Stomach (tissue), 19 donors: ENCODE measurements at places on chromosomes 12 and 14. TPM values are rescaled to one million over a fixed set of nuclear protein-coding genes. Genes with fewer than 3 reads are reported as not detected.

DNA sequence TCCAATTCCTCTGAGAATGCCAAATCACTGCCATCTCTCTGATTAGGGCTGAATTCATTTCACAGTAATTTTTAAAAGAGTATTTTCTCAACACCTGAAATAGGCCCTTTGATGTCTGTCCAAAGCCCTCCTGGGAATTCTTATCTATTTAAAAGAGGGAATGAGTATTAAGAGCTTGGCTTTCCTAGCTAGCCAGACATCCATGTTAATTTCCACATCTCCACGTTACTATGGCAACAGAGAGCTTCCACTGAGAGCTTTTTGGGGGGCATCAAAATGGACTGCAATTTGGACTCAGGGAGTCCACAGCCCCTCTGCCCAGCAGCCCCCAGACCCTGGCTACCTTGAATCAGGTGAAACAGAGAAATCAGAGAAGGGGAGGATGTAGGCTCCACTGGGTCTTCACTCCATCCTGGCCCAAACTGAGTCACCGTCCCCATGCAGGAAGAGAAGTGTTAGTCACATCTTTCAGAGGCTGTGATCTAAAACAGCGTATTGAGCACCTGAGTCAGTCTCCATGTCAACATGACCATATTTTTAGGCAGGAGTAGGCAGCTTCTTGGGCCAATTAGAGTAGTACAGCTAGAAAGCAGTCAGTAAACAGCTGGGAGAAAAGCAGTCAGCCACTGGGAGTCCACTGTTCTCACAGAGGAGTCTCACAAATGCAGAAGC, 7.0 kb upstream of the FICD start:
- DNase-seq = no peak

- no peak for DNase-seq
Measured at GRCh38 chr12:58386136-58386535, 444.8 kb downstream of the ATP23 start.

GRCh38 chr12:103422746-103423515, 72.8 kb downstream of the C12orf42 start:
- DNase-seq = peak; percentile 56

DNA sequence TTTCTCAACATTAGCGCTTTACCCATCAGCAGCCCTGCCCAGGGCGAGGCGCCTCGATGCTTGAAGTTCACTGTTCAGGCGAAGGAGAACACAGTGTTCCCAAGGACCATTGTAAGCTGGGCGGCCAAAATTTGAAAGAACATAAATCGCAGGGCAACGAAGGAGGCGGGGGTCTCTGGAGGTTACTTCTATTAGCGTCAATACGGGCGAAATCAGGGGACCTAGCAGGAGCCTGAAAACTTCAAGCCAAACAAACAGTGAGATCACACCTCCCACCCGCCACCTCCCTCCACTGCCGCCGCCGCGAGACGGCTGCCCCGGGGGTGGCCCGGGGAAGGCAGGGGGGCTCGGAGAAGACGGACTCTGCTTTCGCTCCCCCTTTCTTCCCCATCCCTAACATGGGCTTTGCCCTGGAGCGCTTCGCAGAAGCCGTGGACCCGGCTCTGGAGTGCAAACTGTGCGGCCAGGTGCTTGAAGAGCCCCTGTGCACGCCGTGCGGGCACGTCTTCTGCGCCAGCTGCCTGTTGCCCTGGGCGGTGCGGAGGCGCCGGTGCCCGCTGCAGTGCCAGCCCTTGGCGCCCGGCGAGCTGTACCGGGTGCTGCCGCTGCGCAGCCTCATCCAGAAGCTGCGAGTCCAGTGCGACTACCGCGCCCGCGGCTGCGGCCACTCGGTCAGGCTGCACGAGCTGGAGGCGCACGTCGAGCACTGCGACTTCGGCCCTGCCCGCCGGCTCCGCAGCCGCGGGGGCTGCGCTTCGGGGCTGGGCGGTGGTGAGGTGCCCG, at the start of gene PDZRN4:
PDZRN4 (plus strand) TSS at position 263 of the 783 bp plus-strand sequence.
- no peak for DNase-seq

DNA sequence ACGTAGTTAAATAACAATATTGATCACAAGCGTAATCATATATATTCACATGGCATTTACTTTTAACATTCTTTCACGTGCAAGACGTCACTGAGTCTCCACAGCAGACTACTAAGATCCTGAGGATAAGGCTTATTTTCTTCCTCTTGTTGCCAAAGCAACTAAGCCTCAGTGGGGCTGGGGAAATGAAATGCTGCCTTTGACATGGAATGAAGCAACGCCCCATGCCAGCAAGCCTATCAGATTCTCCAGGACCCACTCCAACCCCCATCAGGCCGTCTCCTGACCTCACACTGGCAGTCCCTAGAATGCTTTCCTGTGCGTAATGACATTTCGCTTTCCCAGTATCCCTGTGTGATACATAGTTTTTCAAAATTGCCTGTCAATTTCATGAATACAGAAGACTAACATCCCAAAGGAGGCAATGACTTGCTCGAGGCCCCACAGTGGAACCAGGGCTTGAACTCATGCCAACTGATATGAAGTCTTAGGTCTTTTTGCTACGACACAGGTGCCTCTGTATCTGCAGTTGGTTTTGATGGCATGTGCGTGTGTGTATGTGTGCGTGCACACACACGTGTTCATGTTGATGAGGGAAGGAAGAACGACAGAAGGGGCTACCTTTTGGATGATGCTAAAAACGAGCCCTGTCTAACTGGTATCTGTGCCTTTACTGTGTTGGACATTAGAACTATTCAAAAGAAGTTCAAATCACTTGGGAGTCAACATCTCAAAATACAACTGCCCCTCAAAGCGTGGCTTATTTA, 239.1 kb downstream of the VRK1 start:
- no peak for DNase-seq

GRCh38 chr14:64928239-64929013, 14.1 kb downstream of the GPX2 start:
- no peak for DNase-seq

DNA sequence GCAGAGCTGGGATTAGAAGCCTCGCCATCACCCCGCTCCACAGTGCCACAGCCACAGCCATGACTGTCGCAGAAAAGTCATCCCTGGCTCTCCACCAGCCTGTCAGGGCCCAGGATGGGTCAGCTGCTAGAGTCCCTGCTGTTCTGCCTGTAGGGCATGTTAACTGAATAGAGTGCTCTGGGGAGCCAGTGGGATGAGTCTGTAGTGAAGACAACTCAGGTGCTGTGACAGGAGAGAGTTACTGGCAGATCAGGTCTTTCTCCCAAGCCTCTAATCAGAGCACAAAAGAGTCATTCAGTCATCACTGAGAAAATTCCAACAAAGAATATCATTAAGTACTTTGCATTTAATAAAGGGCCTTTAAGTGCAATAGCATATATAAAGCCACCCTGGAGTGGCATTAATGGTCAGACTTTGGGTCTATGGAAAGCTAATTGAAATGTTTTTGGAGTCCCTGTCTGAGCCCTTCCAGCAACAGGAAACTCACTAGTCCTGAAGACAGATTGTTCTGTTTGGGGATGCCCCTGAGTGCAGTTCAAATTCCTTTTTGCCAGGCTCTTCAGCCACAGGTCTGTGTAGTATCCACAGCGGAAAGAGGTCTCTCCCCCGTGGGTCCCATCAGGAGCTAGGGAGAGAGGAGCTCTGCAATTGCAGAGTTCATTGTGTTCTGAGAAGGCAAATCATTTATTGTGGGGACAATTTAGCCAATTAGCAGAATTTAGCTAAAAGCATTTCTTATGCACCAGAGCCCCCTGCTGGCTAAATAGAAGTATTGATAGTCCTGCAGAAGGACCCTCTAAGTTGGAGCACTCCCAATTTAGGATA, 45.2 kb upstream of the C14orf132 start:
- DNase-seq = peak; percentile 75

DNA sequence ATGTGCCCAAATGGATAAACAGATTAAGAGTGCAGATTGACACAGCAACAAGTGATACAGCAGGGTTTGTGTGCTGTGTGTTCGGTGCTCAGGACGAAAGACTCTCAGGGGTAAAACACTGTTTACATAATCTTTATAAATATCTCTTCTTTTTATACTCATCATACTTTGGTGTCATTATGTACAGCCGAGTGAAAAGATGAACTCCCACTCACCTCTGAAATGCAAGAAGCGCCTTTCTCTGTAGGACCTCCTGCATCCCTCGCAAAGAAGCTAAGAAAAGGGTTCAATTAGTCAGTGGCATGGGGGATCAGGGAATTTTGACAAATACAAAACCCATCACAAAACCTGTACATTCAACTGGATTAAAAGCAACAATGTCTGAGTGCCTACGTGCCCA, 163.6 kb downstream of the TTC7B start:
- DNase-seq = no peak

Gene HOTAIR
- total RNA-seq = not detected
